ENCODE measurements at places on chromosomes 3 and 15.

DNA sequence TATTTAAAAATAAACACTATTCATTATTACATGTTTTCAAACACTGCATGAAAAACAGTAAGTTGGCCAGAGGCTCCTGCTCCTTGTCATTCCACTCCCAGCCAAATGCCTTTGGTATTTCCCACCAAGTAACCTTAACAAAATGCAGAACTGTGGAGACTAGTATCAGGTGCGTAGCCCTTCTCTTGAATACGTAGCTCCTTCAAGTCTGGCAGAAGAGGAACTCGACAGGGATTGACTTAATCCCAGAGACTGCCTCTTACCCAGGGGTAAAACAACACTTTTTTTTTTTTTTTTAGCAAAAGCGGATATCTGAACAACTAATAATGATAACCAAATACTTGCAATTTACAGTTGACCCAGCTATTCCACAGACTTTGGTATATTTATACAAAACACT lies 738 bp downstream of the COMMD2 start:
- DNase-seq: no peak

GRCh38 chr15:33234020-33234461 lies 39.5 kb upstream of the FMN1 start:
- no peak for DNase-seq

GRCh38 chr15:40845511-40846284 lies 1.9 kb downstream of the SPINT1 start:
- DNase-seq: no peak

DNA sequence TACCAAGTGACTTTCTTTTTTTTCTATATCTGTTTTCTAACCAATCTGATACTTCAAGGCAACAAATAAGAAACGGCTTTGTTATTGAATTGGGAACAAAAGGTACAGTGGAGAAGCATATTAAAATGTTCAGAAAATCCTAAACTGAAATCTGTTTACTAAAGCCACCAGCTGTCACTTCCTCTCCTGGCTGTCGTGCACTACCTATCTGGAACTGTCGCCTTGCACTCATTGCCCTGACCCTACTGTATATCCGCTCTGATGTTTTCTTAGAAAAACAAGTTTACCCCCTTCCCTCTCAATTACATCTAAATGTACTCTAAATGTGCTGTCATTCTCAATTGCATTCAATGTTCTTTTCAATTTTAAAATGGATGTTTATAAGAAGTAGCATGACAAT lies 439.8 kb upstream of the ARRDC4 start:
- DNase-seq: no peak

GRCh38 chr3:144900366-144900765 lies 928.7 kb downstream of the DIPK2A start:
- no peak for DNase-seq

GRCh38 chr3:184676927-184677326 lies 34.9 kb downstream of the MAGEF1 start:
- no peak for DNase-seq

DNA sequence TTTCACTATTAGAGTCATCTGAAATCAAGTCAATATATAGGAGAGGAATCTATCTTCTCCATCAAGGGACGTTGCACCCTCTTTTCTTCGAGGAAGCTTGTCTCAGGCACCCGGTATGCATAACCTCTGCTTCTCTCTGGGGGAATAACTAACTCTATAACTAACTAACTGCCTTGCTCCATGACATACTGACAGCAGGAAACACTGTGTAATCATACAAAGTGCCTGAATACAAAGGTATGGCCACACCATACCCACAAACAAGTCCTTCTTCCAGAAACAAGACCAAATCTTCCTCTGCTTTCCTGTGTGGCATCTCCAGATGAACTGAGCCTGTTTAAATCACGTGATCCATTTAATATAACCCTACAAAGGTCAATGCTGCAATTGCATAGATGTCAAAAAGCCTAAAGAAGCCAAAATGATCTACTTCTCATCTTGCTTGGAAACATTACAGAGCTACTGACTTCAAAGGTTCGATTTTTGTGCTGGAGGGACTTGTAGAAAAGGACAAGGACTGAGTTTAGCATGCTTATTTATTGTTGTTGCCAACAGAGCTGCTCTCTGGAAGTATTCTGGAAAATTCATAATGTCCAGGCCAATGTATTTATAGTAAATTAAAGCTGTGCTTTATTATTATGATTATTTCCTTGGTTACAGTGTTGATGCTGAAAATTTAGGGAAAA lies 380.5 kb downstream of the FOXP1 start:
- DNase-seq: no peak

GRCh38 chr3:4990069-4990468 lies 10.8 kb downstream of the BHLHE40 start:
- DNase-seq: no peak

GRCh38 chr15:92636908-92637481 lies 18.6 kb downstream of the FAM174B start:
- no peak for DNase-seq

Measured in activated T-helper 1 cell treated with anti-CD3 and anti-CD28 coated beads, Interleukin-2, amount 50 U/mL, for 16 hours (primary cell).